ENCODE measurements at places on chromosomes 2 and 18.

GRCh38 chr2:96970248-96970875, 16.0 kb downstream of the FAM178B start:
- no peak for DNase-seq

DNA sequence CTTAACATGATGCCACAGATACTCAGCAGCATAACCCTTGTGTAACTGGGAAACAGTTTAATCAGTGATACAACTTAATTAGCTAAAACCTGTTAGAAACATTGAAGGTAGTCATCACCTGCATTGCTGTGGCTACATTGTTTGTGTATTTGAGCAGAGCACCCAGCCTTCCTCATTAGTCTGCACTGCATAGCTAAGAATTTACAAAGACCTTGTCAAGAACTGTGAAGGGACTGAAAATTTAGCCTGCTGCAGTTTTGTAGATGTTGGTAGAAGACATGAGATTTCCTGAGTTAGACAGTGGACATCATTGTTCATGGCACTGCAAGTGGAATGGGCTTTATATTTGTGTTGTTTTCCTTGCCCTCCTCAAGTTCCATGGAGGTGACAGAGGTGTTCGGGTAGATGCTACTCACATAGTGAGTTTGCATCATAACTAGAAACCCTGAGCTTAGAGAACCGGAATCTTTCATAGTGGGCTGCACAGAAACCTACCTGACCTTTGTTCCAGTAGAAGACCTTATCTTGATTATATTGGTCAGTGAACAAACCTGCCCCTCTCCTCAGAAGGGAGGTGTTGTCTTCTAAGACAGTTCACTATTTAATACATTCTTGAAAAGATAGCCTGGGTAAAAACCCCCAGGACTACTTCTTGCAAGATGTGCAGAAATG, 12.5 kb downstream of the VAPA start:
- DNase-seq: no peak

DNA sequence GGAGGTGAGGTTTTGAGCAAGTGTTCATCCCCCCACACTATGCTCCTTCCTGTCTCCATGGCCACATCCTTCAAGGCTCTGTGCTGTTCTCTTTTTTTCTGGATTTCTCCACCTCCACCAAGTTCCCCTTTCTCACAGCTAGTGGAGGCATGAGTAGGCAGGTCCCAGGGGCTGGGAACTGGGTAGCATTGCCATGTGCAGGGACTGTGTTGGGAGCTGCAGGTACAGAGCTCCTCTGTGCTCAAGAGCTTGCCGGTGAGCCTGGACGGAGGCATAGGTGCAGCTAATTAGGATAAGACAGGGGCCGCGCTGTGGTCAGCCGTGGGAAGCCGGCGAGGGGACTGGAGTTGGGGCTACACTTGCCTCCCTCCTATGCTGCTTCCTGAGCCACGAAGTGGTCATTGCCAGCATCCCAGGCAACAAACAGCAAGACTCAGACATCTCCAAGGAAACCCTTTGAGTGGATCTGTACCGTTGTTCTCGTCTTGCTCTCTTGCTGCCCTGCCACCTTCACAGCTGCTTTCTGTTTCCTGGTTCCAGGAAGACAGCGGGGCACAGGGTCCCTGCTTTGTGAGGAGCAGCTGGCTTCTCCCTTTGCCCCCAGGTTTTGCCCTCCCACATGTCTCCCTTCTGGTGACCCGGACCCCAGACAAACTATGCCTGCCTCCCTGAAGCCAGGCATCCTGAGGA, 36.9 kb downstream of the ATOH8 start:
- DNase-seq: no peak

DNA sequence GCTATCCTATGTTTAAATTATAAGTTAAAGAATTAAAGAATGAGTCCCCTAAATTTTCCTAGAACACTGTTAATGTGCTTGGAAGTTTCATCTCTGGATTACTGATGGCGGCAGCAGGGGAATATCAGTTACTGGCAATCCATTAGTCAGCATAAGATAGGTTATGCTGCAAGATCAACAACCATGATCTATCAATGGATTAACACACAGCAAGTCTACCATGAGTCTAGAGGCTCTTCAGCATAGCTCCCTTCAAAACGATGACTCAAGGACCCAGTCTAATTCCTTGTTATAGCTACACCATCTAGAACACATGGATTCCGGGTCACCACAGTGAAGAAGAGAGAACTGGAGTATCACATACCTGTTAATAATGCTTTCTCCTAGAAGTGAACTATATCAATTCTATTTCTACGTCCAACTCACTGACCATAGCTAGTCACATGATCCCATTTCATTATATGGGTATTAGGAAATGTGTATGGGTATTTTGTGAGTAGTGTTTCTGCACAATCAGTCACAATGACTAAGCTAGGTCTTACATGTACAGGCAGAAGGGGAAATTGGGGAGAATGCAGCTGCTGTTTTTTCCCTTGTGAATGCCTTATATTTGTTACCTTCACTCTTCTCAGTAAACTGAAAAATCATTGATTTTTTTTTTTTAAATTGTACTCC, 108.3 kb upstream of the MAPRE2 start:
- DNase-seq: no peak

DNA sequence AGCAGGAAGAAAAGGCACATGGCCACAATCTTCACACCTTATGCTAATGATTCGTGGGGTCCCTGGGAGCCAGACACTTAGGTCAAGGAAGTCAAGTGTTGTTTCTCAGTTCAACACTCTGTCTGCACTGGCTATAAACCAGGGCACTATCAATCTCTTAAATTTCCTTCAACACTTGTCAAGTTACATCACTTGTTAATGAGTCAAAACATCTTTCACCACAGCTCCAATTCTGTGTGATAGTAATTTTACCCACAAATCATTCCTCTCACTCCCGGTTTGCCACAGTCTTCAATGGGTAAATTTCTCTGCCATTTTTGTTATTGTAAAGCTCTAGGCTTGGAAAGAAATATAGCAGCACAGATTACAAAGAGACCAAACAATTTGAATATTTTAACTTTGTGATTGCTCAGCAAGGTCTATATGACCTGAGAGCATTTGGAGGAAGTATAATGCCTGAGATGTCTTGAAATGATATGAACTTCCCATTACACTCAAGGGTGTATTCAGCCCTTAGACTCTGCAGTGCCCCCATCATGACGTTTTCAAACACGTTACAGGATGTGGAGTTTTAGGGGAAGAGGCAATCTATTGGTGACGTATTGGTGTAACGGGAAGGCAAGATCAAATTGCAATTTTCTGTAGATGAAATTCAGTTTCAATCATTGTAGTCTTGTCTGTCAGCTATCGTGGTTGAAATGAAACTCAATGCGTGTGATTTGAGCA, 78.7 kb downstream of the ICOS start:
- no peak for DNase-seq

DNA sequence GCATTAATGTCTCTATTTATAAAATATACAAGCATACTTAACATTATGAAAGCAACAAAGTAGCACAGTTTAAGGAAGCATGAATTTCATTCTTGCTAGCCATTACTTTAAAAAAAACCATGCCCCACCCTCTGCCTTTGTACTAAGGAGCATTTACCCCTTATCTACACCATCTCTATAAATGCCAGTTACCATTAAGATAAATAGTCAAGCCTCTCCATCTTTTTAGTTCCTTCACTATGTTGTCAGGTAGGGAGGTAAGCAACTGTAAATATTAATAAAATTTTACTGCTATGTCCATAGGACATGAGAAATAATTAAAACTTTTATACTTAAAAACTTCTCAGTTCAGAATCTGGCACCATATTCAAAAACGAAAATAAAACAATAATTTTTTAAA, 42.1 kb downstream of the ROCK1 start:
- DNase-seq: no peak

- DNase-seq: no peak
Measured at GRCh38 chr2:145012214-145012670, 492.3 kb upstream of the ZEB2 start.

DNA sequence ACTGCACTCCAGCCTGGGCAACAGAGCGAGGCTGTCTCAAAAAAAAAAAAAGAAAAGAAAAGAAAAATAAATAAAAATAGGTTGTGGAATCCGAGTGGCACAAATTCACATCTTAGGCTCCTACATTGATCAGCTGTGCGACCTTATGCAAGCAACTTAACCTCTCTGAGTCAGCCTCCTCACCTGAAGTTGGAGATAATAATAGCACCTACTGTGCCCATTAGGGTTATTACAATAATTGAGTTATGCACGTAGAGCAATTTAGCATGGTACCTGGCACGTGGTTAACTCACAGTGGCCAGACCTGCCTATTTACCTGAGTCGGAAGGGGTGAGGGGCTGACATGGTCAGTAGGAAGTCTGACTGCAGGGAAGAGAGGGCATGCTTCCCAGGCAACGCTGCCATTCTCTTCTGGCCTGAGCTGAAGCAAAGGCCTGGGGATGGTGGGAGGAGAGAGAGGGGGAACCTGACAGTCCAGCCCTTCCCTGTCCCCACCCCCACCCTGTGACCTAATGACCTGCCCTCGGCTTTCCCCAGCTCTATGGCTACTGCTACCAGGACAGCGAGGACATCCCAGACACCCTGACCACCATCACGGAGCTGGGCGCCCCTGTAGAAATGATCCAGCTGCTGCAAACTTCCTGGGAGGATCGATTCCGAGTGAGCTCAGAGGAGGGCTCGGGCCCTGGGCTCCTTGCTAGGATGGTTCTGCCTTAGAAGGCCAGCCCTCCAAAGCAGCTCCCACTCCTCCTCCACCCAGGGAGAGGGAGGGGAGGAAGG, 5.1 kb downstream of the PKDCC start:
- DNase-seq: no peak

DNA sequence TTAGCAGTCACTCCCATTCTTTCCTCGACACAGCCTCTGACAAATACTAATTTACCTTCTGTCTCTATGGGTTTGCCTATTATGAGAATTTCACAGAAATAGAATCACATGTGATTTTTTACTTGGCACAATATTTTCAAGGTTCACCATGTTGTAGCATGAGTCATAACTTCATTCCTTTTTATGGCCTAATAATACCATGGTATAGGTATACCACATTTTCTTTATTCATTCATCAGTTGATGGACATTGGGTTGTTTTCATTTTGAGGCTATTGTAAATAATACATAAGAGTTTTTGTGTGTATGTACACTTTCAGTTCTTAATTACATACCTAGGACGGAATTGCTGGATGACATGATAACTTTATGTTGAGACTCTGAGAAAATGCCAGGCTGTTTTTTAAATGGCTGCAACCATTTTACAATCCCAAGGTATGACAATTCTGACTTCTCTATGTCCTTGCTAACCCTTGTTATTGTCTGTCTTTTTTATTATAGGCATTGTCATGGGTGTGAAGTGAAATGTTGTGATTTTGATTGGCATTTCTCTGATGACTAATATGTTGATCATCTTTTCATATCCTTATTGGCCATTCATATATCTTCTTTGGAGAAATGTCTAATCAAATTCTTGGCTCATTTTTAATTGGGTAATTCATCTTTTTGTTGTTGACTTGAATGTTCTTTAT, 87.9 kb downstream of the IRS1 start:
- no peak for DNase-seq

GRCh38 chr2:239326831-239327535, 73.8 kb downstream of the HDAC4 start:
- peak; percentile 85 for DNase-seq

DNA sequence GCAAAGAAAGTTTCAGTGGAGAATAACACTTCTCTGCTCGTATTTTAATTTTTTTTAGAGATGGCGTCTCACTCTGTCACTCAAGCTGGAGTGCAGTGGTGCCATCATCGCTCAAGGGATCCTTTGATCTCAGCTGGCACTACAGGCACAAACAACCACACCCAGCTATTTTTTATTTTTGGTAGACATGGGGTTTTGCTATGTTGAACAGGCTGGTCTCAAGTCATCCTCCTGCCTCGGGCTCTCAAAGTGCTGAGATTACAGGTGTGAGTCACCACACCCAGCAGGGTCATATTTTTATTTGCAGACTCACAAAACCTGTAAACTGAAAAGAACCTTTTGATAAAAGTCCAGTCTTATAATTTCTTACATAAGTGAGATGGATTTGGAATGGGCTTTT, 2.6 kb downstream of the TRAK2 start:
- DNase-seq: peak; percentile 60

DNA sequence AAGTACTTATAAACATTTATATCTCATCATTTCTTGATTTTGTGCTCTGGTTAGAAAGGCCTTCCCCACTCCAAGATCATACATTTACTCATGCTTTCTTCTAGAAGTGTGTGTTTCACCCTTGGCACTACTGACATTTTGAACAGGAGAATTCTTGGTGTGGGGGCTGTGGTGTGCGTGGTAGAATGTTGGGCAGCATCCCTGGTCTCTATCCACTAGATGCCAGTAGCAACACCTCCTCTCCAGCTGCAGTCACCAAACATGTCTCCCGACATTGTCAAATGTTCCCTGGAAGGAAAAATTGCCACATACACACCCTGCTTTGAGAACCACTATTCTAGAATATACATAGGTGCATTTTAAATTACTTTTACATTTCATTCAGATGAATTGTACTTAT, 8.7 kb upstream of the TGIF1 start:
- DNase-seq: no peak

GRCh38 chr18:45106331-45106774, 425.7 kb downstream of the SETBP1 start:
- DNase-seq: no peak

GRCh38 chr2:188193230-188193629, 98.4 kb upstream of the GULP1 start:
- no peak for DNase-seq

DNA sequence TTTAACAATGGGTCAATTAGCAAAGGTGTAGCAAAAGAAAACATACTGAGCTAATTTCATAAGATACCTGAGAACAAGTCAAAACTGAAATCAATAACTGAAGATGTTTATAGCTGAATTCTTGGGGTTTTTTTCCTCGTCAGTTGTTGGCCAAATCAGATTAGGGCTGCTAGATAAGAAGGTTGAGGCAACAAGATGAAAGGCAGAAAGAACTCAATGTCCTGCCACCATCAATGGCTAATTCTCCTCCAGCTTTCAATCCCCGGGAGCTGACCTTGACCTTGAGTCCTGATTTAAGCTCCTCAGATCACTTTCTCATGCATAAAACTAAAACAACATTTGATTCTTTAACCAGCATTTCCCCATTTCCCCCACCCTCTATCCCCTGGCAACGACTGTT, 61.8 kb downstream of the MREG start:
- DNase-seq: no peak
